ENCODE measurements at places on chromosomes 5 and 9.

GRCh38 chr9:76562511-76562911 lies 103.5 kb downstream of the GCNT1 start:
- DNase-seq, result no peak

DNA sequence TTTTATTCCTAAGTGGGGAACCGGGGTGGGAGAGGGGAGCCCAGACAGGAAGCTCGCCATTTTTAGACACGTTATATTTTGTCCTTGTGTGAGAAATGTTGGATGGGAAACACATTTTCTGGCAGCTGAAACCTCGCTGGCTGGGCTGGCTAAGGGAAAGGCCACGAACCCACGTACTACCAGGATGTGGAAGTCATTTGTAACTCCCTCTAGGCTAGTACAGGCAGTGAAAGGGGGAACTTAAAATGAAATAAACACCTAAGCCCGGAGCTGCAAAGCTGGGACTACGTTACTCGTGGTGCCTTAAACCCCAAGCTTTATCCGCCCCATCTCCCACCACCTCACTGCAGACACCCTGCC lies 42.5 kb downstream of the TMEM174 start:
- no peak for DNase-seq

DNA sequence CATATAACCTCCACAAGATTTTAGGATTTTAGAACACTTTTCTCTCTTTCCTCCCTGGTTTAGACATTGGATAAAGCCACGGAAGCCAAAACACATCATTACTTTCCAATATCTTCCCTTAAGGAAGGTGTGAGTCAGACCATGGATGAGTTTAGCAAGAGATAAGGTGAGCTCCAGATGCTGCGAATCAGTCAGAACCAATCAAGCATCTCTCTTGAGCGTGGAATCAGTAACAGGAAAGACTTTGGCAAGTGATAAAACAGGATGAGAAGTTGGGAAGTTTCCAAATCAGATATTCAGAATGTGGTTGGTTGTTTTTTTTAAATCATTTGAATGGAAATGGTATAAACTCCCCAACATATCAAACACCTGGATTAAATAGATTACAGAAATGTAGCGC lies 397.8 kb downstream of the EFNA5 start:
- DNase-seq, result no peak

GRCh38 chr9:7983490-7983889 lies 183.9 kb upstream of the DMAC1 start:
- DNase-seq, result no peak

- no peak for DNase-seq
Measured at GRCh38 chr5:89628876-89629635, 746.1 kb upstream of the MEF2C start.

GRCh38 chr5:23332650-23333251 lies 174.7 kb upstream of the PRDM9 start:
- peak; percentile 11 for DNase-seq

DNA sequence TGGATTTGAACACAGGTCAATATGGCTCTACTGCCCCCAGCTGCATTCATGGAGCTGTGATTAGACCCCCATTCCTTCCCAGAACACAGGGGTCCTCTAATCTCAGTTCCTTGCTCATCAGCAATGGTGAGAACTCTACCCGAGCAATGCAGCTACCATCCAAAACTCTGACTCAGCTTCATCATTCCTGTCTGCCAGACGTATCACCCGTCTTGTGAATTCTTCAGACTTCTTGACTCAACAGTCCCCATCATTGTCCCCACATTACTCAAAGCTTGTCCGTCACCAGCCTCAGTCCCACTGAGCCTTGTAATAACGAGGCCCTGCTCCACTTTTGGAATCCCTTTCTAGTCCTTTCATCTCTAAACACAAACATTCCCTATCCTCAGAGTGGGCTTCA lies 36.3 kb upstream of the STX17 start:
- no peak for DNase-seq

- no peak for DNase-seq
Measured at GRCh38 chr9:76374783-76375559, 19.3 kb downstream of the RFK start.

GRCh38 chr5:109982966-109983534 lies 293.3 kb downstream of the MAN2A1 start:
- DNase-seq, result no peak

DNA sequence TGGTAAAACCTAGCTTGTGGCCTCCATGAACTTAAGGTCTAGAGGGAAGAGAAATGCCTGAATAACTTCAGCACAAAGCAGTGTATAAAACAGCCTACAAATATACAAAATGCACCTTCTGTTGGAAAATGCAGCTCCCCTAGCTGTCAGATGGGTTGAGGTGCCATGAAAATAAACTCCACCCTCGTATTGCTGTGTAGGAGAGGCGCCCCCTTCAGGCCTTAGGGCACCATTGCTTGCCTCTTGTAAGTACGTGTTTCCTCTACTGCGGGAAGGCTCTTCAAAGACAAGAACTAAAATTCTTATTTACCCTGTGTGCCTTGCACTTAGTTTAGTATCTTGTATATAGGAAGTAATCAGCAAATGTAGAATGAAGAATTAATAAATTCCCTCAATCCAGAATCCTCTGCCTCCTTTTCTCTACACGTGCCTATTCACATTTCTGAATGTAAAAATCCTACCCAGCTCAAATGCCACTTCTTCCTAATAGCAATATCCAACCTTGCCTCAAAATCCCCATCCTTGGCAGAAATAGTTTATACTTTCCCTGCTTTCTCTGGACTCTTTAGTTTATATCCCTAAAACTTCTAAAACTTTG lies 393.7 kb upstream of the PDE4D start:
- DNase-seq, result peak; percentile 73

GRCh38 chr5:38569180-38569579 lies 12.7 kb upstream of the LIFR start:
- DNase-seq, result no peak

DNA sequence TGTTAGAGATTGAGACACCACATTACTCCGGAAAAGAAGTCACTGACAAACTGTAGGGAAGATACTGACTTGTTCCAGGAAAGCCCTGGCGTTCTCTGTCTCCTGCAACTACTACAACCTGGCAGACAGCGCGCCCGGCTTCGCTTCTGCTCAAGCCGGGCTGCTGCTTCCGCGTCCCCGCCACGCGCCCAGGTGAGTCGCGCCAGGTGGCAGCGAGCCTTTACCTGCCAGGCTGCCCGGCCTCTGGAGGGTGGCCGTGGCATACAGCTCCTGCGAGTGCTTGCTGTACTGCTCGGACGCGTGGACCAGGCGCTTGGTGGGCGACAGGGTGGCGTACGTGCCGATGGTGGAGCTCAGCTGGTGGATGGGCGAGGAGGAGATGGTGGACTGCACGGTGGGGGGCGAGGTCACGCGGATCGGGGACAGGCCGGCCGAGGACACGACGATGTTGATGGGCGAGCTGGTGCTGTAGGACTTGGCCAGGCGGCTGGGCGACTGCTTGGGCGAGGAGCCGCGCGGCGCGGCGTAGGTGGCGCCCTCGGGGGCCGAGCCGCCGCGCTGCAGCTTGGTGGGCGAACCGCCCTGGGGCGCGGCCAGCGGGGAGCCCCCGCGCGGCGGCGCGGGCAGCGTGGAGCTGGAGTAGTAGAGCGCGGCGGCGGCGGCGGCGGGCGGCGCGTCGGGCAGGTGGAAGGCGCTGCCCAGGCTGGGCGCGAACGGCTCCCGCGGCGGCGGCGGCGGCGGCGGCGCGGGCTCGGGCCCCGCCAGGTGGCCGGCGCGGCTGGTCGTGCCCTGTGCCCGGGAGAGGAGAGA lies 519.6 kb downstream of the CTNND2 start:
- DNase-seq, result peak; percentile 63

DNA sequence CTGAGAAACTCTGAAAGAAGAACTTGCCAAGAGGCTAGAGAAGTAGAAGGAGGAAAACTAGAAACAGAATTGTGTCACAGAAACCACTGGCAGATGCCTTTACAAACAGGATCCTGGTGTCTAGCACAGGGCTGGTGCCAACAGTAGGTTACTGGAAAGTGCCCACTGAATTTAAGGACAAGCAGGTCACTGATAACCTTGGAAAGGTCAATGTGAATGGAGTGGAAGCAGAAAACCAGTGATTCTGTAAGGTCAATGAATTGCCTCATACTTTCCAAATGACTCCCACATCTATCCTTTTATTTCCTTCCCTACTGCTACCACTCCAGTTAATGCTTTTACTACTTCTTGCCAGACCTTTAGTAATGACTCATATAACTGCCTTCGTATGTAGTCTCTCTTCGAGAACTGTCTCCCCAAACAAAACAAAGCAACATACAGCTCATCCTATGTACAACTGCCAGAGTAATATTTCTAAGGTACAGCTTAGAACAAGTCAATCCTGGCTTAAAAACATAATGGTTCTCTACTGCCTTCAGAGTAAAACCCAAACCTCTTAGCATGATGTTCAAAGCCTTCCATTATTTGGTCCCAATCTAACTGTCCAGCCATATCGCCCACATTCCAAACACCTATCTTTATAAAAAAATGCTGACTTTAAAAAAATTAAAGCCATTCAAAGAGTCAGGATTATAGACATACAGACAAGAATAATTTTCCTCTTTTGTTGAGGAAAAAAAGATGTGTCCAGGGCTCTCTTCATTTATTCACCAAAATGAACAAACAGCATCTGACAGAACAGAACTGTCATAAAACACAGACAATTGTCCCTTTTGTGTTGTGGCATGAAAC lies 52.5 kb downstream of the NR3C1 start:
- DNase-seq, result no peak

GRCh38 chr9:16637911-16638310 lies 232.6 kb downstream of the BNC2 start:
- DNase-seq, result no peak

DNA sequence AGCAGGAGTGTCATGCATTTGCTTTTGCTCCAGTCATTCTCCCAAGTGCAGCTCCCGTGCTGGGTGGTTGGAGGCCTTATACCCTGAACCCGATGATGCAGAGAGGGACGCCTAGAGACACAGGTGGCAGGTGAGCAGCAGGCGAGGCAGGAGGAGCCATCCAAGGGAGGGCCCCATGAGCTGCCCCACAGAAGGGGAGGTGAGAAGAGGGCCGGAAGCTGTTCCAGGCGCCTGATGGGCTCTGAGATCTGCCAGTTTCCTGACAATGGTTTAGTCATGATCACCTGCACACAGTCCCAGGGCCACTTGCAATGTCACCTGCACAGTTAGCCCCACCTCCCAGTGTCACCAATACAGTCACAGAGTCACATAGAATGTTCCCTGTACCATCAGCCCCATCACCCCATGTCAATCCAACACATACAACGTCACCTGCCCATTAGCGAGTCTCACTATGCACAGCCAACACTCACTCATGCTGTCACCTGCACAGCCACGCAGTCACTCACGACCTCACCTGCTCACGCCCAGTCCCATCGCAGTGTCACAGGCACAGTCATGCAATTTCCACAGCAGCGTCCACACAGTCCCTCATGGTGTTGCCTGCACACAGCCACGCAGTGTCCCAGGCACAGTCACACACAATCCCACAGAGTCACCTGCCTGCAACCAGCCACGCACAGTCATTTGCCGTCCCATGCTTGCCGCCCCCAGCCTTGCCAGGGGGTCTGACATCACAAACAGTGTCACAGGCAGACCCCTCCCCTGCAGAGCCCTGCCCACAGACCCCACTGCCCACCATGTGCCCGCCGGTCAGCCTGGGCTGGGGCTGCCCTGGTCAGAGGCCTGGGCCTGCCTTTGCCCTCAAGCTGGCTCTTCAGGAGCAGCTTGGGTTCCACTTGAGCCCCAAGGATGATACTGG lies 113.4 kb downstream of the LHX2 start:
- no peak for DNase-seq

DNA sequence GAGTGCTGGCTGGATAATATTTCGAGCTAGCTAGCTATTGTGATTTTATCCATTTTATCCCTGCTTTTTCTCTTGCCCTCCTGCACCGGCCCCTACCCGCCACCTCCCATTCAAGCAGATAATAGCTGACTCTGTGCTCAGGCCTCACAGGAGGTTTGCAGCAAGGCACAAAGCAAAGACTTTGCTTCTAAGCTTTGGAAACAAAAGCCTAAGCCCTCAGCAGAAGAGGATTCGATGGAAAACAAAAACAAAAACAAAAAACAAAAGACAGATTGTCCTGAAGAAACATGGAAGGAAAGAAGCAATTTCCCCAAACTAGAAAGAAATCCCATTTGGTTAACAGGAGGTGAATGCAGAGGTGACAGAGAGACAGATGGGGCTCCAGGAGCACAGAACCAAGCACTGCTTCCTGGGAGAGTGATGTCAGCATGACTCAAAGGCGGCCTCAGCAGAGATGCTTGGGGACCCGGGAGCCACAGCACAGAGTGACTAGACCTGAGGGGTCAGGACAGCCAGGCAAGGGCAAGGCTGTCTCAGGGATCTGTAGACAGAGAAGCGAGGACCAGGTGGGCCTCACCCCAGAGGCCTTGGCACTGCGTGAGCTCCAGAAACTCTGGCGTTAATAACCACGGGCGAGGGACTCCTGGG lies 28.4 kb downstream of the MTX3 start:
- no peak for DNase-seq

GRCh38 chr9:106526716-106527204 lies 336.2 kb upstream of the ZNF462 start:
- DNase-seq, result no peak

- DNase-seq, result no peak
Measured at GRCh38 chr9:98791608-98792490, 4.5 kb downstream of the ANKS6 start.

DNA sequence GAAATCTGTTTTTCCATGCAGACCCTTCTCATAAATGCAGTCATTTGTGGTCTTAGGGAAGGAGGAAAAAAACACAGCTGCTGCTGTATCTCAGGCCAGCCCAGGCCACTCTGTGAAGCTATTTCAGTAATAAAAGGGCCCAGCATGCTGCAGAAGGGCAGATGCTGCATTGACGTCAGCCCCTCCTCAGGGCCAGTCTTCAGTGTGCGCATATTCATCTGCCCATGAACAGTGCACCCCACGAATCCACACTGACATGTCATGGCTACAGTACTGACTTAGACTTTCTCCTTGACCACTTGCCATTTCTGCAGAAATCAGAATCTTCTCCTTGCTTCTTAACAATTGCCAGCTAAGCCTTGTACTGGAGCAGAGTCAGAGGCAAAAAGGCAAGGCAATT lies 304.7 kb downstream of the GABRG2 start:
- DNase-seq, result peak; percentile 33

DNA sequence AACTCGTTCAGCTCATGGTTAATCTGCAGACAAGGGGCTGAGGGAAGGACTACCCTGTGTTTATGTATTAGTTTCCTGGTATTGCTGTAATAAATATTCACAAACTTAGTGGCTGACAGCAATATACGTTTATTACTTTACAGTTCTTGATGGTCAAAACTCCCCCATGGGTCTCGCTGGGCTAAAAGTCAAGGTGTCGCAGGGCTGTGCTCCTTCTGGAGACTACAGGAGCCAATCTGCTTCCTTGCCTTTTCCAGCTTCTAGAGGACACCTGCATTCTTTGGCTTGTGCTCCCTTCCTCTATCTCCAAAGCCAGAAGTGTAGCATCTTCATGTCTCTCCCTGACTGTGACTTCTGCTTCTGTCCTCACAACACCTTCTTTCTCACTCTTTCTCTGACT lies 653.8 kb upstream of the RIOK2 start:
- DNase-seq, result no peak

All from cerebellar cortex (tissue), 1 donor.